ENCODE measurements at places on chromosomes 2 and 18.

GRCh38 chr2:108986916-108987510 lies 2.0 kb downstream of the EDAR start:
- no peak for DNase-seq

DNA sequence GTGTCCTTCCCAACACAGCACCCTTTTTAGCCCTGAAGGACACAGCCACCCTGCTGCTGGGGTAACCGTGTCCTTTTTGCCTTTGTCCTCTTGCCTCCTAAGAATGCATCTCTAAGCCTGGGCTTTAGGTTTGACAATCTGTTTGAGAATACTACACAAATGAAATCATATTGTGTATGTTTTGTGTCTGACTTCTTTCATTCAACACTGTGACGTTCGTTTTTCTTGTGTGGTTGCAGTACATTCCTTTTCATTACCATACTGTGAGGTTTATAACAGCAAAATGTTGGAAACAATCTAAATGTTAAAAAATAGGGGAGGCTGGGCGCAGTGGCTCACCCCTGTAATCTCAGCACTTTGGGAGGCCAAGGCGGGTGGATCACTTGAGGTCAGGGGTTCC lies 11.2 kb downstream of the ASPRV1 start:
- DNase-seq: no peak

GRCh38 chr2:112321375-112322320 lies 46.3 kb downstream of the ZC3H6 start:
- DNase-seq: no peak

- no peak for DNase-seq
Measured at GRCh38 chr2:9297807-9298206, 91.2 kb downstream of the ASAP2 start.

- no peak for DNase-seq
Measured at GRCh38 chr18:32208023-32208422, 18.2 kb downstream of the MEP1B start.

- no peak for DNase-seq
Measured at GRCh38 chr2:202039278-202040078, 5.8 kb downstream of the FZD7 start.

All from thymus (tissue), 14 donors.